ENCODE measurements at places on chromosomes 16 and 17.

DNA sequence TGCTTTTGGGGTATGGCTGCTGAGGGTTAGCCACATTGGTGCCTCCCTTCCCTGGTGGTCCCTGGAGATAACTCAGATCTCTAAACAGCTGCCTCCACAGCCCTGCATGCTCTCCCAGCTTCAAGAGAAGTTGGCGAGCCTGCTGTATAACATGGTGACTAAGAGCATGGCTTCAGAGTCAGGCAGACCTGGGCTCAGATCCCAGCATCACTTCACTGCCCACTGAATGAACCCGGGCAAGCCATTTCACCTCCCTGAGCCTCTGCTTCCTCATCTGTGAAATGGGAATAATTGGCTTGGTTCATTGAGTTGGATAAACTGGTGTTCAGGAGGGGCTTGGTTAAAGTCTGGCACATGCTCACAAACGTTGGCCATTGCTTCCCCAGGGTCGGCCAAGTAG lies 16.6 kb downstream of the KIF1C start:
- no peak for DNase-seq

DNA sequence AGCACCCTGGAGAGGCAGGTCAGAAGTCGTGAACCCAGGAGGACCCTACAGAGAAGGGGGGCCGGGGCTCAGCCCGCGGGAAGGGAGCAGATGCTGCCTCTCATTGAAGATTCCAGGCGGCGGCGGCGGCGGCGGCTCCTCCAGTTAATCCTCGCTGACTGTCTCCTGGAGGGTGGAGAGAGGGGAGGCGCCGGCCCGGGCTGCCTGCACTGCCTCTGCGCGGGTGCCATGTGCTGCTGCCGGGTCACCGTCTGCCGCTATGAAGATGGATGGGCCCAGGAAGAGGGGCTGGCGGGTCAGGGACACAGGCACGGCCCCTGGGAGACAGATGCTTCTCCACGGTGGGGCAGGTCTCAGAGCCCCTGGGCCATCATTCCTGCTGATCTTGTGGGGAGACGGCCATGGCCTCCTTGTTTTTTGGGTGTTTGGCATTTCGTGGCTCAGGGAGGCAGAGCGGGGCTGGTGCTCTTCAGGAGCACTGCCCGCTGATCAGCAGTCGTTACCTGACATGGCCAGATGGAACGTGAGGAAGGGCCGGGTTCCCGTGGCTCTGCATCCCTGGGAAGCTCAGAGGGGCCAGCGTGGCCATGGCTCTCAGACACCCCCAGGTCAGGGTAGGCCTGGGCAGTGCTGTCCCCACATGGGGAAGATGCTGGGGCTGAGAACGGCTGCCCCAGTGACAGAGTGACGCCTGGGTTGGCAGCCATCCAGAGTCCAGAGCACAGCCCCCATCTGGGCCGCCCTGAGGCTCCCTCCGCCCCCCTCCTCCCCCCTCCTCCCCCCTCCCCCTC lies 36.1 kb downstream of the GINS2 start:
- no peak for DNase-seq

- no peak for DNase-seq
Measured at GRCh38 chr16:88383401-88384221, 852 bp downstream of the ZNF469 start.

- no peak for DNase-seq
Measured at GRCh38 chr17:80453126-80453997, 23.0 kb downstream of the NPTX1 start.

DNA sequence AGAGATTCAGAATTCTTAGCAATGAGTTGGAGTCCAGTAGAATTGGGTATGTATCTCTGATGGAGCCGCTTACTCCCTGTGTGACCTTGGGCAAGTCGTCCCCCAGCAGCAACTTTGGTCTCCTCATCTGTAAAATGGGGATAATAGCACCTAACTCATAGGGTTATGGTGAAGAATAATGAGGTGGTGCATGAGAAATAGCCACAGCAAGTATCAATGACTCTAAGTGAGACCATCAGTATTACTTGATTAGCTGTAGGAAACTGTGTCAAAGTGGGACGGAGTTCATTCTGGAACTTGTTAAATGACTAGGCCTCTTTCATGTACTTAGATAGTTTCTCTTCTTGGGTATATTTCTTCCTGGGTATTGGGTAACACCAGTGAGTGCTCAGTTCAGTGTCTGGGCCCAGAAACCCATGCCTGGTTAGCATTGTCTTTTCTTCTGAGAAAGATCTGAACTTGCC lies 6.4 kb downstream of the PRKCB start:
- DNase-seq: no peak

- DNase-seq: no peak
Measured at GRCh38 chr16:88194397-88195268, 188.1 kb upstream of the ZNF469 start.

GRCh38 chr17:57899391-57899790 lies 49.5 kb upstream of the MRPS23 start:
- DNase-seq: no peak

GRCh38 chr16:22898874-22899348 lies 84.9 kb downstream of the HS3ST2 start:
- DNase-seq: no peak

- DNase-seq: no peak
Measured at GRCh38 chr17:66458782-66459181, 156.4 kb downstream of the PRKCA start.

- no peak for DNase-seq
Measured at GRCh38 chr17:48426019-48426665, 3.9 kb downstream of the SKAP1 start.

- no peak for DNase-seq
Measured at GRCh38 chr17:52242268-52242667, 83.8 kb upstream of the CA10 start.

DNA sequence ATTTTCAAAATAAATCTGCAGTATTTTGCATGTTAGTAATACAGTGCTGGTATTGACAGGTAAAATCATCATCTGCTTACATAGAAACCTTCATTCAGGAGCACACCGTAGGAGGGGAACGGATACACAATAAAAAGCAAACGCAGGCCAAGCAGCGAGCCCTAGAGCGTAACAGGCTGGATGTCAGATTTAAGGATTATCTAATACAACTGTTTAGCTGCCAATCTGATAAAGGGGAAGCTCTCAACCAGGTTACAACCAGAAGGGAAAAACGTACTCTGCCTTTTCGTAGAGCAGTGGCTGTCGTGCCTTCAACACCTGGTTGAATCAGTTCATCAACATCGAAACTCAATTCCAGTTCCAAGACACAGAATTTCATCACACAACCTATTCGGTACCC lies 16.4 kb upstream of the CUEDC1 start:
- DNase-seq: no peak

GRCh38 chr17:9900784-9901183 lies 4.3 kb downstream of the RCVRN start:
- DNase-seq: no peak

GRCh38 chr16:73430138-73430537 lies 382.2 kb upstream of the ZFHX3 start:
- DNase-seq: no peak

DNA sequence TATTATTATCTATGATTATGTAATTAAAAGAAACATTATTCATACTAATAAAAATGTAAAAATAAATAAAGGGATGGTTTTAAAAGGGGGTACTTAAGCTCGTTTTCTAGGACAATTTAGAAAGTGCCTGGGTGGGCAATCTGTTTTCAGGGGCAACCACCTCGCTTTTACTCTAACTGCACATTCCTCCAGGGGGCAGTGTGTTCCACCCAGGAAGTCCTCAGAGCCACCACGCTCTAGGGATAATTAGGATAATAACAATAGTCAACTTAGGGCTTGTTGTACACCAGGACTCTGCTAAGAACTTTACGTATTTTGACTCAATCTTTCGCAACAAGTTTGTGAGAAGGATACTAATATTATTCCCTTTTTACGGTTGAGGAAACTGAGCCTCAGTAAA lies 396.7 kb upstream of the MAF start:
- no peak for DNase-seq

GRCh38 chr16:66905633-66906539 lies 12.8 kb downstream of the CDH16 start:
- no peak for DNase-seq

- DNase-seq: no peak
Measured at GRCh38 chr17:57999010-57999495, 8.0 kb downstream of the SRSF1 start.

- DNase-seq: no peak
Measured at GRCh38 chr17:72578817-72579470, 458.1 kb downstream of the SOX9 start.

- no peak for DNase-seq
Measured at GRCh38 chr16:75247249-75247648, 4.2 kb downstream of the BCAR1 start.

DNA sequence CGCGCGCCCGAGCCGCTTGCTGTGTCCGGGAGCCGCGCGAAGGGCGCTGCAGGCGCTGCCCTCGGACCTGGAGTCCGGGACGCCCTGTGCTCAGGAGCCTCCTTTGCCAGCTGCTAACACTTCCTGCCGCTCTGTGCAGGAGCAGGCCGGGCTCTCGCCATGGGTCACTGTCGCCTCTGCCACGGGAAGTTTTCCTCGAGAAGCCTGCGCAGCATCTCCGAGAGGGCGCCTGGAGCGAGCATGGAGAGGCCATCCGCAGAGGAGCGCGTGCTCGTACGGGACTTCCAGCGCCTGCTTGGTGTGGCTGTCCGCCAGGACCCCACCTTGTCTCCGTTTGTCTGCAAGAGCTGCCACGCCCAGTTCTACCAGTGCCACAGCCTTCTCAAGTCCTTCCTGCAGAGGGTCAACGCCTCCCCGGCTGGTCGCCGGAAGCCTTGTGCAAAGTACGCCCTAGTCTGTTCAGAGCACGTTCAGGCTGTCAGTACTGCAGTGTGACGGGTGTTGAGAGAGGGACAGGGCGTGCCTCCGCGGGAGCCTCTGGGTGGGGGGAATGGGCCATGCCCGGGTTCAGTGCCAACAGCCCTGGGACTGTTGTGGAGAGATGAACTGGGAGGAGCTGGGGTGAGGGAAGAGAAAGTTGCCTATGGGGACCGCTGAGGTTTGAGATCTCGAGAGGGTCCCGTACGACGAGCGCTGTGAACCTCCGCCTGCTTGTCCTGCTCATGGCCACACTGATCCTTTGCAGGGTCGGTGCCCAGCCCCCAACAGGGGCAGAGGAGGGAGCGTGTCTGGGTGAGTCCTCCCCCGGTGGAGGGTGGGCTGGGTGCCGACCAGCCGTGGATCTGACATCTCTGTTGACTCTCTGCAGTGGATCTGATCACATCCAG lies 1.3 kb downstream of the ZNF276 start:
- no peak for DNase-seq

GRCh38 chr17:74522381-74523105 lies 8.7 kb downstream of the CD300LB start:
- no peak for DNase-seq

DNA sequence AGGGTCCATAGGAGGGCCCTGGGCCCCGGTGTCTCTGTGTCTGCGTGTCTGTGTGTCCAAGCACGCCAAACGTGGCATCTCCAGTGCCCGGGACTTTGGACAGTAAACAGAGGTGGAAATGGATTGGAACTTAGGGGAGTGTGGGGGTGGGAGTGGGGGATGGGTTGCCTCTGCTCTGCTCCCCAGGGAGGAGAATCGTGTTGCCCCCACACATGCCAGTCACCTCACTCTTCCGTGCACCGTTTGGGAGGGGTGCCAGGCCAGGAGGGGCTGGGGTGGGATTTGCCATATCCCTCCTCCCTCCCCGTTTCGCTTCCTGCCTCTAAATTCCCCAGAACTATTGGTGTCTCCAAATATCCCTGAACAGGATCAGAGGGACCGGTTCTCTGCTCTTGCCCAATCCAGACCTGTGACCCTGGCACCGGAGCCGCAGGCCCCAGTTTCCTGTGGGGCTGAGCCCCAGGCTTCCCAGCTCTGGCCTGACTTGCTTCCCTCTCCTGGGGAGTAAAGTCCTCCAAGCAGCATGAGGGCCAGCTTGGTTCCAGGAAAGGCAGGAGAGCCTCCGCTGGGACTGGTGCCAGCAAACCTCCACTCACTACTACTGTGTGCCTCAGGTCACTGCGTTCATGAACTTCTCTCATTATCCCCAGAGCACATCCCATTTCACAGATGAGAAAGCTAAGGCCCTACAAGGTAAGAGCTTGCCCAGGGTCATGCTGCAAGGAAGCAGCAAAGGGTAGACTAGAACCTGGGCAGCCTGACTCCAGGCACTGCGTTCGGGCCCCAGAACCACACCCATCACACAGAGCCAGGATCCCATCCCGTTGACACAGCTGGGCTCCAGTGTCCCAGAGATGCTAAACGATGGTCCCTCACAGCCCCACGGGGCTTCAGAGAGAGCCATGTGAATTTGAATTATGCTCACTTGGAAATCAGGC lies at the start of gene ASGR1:
Gene ASGR1 (minus strand): TSS at position 54 of the 938 bp plus-strand sequence. CDS start 807 bp downstream, outside the sequence.
- no peak for DNase-seq

DNA sequence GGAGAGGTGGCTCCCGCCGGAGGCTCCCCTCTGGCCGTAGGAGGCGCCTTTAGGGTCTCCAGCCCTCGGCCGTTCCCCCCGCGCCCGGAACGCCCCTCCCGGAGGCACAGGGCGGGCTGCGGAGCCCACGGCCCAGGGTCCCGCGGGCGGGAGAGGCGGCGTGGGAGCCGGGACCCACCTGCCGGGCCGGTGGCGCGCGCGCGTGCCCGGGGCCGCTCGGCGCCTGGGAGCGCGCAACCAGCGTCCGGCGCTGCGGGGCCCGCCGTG lies at the start of gene MIF4GD:
Gene MIF4GD (minus strand): TSS at position 266 of the 267 bp plus-strand sequence. CDS start 1,036 bp downstream, outside the sequence.
- no peak for DNase-seq

- DNase-seq: no peak
Measured at GRCh38 chr16:51592001-51592501, 441.0 kb upstream of the SALL1 start.

GRCh38 chr17:32021615-32021955 lies 14.4 kb downstream of the LRRC37B start:
- DNase-seq: no peak

DNA sequence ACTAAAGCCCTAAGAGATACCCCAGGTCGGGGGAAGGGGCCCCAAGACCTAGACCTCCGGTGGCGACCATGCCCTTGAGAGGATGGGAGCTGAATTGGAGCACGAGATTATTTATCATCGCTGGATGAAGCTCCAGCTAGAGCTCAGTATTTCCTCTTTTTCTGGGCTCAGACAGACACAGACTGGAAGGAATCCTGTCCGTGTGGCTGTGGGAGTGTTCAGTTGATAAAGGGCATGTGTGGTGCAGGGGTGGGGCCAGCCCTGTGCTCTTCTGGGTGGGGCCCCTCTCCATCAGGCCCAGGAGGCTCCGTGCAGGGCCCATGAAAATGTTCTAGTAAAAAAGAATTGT lies 6.3 kb upstream of the CBX4 start:
- DNase-seq: no peak

DNA sequence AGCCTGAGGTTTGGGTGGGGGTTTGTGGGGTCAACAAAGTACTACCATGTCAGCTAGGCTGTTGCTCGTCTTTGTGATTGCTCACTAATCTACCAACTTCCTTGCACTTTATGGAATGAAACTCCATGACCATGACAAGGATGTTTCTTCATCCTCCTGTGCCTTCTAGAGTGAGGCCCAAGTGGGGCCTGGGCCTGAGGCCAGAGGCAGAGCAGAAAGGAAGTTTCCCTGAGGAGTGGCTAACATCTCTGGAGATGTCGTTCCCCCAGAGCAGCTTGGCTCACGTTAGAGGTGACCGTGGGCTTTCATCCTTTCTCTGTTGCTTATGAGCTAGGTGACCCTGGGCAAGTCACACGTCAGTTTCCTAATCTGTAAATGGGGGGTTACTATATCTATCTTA lies 41.0 kb upstream of the IRX3 start:
- DNase-seq: no peak
